Activated CD8-positive, alpha-beta memory T cell treated with anti-CD3 and anti-CD28 coated beads for 48 hours (primary cell): ENCODE measurements at places on chromosomes 5 and 9.

DNA sequence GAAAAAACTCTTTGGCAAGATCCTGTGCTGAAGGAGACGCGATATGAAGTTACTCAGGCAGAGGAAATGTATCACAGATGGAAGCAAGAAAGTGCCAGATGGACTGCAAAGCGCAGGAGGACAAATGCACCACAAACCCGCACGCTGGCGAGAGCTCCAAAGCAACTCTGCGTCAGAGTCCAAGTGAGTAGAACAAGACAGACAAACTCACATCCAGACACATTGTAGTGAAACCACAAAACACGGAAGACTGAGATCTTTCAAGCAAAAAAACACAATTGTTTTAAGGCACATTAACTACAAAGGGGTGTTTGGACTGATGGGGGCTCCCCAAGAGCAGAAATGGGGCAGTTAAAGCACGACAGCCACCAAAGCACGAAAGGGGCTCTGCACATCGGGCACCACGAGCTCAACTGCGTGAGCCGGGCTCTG lies 39.2 kb upstream of the NKD2 start:
- no peak for DNase-seq

- no peak for DNase-seq
These were observed 103.3 kb upstream of the HMHB1 start for GRCh38 chr5:143708672-143709071.

- DNase-seq, result no peak
These were observed 26.2 kb downstream of the PPARGC1B start for GRCh38 chr5:149756354-149756753.

DNA sequence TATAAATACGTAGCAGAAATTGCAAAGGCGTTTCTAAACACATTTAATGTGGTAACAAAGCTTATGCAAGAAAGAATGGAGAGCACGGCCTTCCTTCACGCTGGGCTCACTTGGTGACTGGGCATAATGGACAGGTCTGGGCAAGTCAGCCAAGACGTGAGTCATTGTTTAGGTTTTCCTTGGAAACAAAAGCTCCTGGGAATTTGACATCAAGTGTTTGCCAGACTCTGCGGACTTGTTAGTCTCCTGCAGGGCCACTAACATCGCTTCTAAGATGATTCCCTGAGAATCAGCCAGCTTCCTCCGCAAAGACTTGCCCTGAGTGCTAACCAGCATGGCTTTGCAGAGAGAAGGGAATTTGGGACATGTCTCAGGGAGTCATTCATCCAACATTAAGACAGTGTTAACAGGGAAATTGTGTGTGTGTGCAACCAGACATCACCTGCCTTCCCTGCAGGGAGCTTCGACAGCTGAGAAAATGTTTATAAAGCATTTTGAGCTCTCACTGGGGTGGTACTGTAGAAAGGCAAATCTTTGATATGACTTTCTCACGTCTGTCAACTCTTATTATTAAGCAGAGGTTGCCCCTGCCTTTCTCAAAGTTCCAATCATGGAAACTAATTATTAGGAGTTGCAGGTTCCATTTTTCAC lies 182.5 kb downstream of the NTRK2 start:
- no peak for DNase-seq

GRCh38 chr5:179534431-179534830 lies 15.9 kb upstream of the RUFY1 start:
- no peak for DNase-seq

DNA sequence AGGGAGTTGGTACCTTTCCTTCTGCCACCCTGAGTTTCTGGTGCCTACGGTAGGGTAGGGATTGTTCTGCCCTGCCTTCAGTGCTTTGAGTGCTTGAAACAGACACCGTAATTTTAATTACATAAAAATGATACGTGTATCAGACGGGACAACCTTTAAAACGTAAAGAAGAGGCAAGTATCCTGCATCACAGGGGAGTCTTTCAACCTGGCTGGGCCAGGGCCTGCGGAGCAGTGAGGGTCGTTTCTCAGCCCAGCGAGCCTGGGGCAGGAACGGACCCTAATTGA lies 483 bp upstream of the DAB2IP start:
- DNase-seq, result no peak
